ENCODE measurements at places on chromosomes 12 and 14. TPM values are rescaled to one million over a fixed set of nuclear protein-coding genes. Genes with fewer than 3 reads are reported as not detected.

Gene CEP128
- total RNA-seq: 17.0 TPM

Gene PTPRR
- total RNA-seq: 0.07 TPM

- peaks cover 2% of the 10 kb centered on the region for H3K4me1 ChIP-seq
- H3K4me3 ChIP-seq: no peak overlapping the region
- H3K27me3 ChIP-seq: no peaks in the 10 kb centered on the region
- H3K27ac ChIP-seq: no peak overlapping the region
- no peak for DNase-seq
These were observed 38.9 kb downstream of the DMAC2L start for GRCh38 chr14:50350975-50351374.

- H3K27ac ChIP-seq: no peak overlapping the region
- no peak overlapping the region for H3K4me3 ChIP-seq
- no peaks in the 10 kb centered on the region for H3K27me3 ChIP-seq
- no peak for DNase-seq
- H3K4me1 ChIP-seq: 0 out of 2 replicates have a peak, but pooled peaks cover 2% of the 10 kb centered on the region
These were observed 10.9 kb downstream of the CAND1 start for GRCh38 chr12:67280088-67280487.
